ENCODE measurements at places on chromosomes 3 and 15. TPM values are rescaled to one million over a fixed set of nuclear protein-coding genes. Genes with fewer than 3 reads are reported as not detected.

GRCh38 chr15:75238150-75238549 lies 20.0 kb upstream of the GOLGA6C start:
- DNase-seq, result no peak

DNA sequence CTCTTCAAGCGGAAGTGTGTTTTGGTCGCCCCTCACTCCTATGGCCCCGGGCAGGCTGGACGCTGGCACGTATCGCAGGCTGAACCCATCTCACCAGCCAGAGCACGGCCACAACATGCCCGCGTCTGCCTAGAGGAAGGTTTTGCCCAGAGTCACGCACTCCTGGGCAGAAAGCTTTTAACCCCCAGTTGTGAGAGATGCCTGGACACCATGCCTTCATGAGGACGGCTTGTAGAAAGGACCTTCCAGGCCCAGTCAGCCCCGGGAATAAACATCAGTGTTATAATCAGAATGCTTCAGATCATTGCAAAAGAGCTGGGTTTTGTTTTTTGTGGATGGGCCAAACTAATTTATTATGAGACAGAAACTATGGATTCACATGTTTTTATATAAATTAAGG lies 16.5 kb downstream of the CYFIP1 start:
- no peak for DNase-seq

- DNase-seq, result no peak
These were observed 7.6 kb downstream of the ULK3 start for GRCh38 chr15:74835312-74835823.

GRCh38 chr15:92111751-92112150 lies 258.2 kb downstream of the SLCO3A1 start:
- DNase-seq, result no peak

DNA sequence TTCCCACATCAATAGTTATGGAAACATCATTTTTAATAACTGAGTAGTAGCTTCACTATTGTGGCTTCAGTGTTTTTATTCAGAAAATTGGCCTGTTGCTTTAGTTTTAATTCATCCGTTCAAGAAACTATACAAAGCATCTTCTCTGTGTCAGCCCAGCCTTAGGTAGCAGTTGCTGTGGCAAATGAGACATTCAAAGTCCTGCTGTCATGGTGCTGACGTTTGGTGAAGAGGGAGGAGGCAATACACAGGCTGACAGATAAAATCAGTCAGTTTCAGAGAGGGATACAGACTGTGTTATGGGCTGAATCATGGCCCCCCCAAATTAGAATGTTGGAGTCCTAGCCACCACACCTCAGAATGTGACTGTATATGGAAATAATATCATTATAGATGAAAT lies 56.5 kb downstream of the SLC7A14 start:
- no peak for DNase-seq

DNA sequence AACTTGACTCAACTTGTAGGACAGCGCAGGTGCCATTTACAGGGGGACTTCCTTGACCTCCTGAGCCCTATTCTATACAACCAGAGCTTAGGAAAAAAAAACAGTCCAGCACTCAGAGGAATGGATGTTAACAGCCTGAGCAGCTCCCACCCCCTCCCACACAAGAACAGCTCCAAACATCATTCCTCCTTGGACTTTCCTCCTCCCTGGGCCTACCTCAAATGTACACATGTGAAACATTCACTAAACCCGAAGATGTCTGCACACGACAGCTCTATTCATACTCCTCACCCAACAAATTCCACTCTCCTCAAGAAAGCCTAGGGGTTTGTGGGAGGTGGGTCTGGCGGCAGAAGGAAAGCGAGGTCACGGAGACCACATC lies 503 bp upstream of the ATRIP start:
- no peak for DNase-seq

GRCh38 chr15:79084308-79084968 lies 6.1 kb downstream of the RASGRF1 start:
- no peak for DNase-seq

GRCh38 chr3:46666453-46666845 lies 27.0 kb downstream of the ALS2CL start:
- DNase-seq, result no peak

- no peak for DNase-seq
These were observed 44.4 kb downstream of the ANXA2 start for GRCh38 chr15:60353245-60353920.

The C2CD4A gene
- 0.36 TPM for polyA plus RNA-seq

The PIGB gene
- polyA plus RNA-seq, result 21.3 TPM

The MST1R gene
- 1.4 TPM for polyA plus RNA-seq

The SPRED1 gene
- 34.4 TPM for polyA plus RNA-seq

The CAMP gene
- 1.4 TPM for polyA plus RNA-seq

Data from left renal cortex interstitium (tissue), 4 donors.